Stimulated activated CD8-positive, alpha-beta memory T cell treated with anti-CD3 and anti-CD28 coated beads, Interleukin-12 subunit alpha, Interleukin-12 subunit beta, amount 100 ng/mL, for 1 hour (primary cell): ENCODE measurements at places on chromosomes 12 and 14.

DNA sequence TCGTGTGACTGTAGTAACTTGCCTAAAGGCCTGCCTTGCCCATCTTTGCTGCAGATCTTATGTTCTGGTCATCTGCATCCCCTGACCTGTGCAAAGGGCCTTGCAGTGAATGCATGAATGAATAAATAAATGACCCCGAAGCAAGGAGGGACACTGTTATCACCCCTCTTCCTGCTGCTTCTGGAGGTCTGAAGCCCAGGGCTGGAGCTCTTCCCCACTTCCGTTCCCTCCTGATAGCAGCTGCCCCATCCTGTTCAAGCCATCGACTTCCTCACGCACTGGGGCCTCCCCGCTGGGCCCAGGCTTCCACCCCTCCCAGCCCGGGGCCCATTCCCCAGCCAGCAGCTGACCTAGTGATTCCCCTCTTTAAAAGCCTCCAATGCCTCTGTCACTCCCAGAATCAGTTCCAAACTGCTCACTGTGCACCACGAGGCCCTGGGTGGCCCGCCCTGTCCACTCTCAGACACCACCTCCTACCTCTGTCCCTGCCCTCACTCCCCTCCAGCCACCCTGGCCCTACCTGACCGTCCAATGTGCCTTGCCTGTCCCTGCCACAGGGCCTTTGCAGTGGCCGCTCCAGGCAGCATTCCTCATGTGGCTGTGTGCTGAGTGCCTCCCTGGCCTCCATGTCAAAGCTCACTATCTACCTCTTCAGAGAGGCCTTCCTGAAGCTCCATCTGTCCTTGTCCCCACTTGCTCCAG lies 78.6 kb downstream of the SCARB1 start:
- no peak for DNase-seq

DNA sequence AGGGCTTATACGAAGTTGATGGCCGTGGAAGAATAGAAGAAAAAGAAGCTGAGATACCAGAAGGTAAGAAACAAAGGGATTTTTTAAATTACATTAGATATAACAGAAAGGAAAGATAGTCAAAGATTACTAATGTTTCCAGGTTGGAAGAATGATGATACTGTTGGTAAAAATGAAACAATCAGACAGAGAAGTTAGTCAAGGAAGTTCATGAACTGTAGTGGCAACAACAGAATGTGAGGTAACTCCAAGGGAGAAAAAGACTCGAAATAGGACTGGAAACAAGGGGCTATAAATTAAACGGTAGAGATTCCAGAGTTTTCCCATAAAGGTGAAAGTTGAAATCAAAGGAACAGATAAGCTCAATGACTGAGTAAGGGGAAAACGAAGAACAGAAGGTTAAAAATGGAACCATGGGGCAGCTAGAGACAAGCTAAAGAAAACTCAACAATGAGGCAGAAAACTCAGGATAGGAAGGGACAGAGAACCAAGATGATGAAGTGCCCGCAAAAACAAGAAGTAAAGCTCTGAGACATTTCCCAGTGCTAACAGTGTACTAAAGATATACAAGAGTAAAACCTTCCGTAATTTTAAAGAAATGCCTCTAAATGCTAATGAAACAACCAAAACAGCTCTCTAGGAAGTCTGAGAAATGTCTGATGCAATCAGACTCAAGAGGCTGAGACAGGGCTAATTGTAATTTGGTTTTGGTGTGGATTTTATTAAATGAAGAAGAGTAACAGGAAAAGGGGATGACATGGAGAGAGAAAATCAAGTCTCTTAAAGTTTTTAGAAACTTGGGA lies 70.0 kb downstream of the PPP2R5E start:
- DNase-seq: no peak

- DNase-seq: no peak
Measured at GRCh38 chr12:47547077-47547476, 158.8 kb downstream of the RPAP3 start.

GRCh38 chr12:132788375-132789098 lies 26.9 kb upstream of the ANKLE2 start:
- no peak for DNase-seq

GRCh38 chr12:121334513-121335343 lies 17.5 kb downstream of the ANAPC5 start:
- no peak for DNase-seq

DNA sequence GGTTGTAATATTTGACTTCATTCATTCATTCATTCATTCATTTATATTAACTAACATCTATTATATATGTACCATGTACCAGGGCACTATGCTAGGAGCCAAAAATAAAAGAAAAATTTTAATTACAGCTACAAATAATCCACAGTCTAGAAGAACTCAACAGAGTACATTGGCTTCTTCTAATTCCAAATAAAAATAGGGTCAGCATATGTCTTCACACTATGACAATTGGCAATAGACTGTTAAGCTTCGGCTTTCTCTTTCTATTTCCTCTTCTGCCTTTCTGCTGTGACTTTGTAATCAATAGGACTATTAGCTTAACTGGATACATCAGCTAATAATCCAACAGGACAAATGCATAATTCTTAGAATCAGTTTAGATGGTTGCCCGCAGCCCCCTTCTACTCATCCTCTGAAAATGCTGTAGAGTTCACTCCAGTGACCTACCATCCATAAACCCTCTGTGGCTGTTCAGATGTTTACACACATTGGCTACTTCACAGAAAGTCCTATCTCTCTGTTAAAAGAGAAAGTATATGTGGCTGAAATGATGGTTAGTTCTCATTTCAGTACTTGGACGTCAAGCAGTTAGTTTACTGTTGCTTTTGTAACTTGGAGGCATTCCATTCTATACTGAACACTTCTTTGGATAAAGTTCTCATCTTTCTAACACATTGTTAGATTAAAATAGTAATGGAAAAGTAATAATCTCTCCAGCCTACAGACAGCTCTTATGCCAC lies 445.5 kb upstream of the GARIN6 start:
- no peak for DNase-seq

DNA sequence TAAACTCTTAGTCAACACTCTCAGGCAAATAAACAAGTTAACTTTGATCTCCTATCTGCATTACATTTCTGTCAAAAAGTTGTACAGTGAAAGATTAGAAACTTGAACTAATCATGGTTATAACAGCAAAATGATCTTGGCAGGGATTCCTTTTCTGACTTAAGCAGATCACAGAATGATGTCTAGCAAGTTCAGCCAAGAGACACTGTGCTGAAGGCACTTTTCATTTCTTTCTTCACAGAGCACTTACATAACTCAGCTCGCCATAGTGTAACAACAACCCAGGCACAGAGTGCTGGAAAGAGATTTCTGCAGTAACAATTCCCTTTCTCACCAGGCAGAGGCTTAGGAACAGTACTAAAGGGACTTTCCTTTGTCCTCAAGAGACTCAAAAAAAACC lies 19.6 kb upstream of the CSRP2 start:
- DNase-seq: no peak

DNA sequence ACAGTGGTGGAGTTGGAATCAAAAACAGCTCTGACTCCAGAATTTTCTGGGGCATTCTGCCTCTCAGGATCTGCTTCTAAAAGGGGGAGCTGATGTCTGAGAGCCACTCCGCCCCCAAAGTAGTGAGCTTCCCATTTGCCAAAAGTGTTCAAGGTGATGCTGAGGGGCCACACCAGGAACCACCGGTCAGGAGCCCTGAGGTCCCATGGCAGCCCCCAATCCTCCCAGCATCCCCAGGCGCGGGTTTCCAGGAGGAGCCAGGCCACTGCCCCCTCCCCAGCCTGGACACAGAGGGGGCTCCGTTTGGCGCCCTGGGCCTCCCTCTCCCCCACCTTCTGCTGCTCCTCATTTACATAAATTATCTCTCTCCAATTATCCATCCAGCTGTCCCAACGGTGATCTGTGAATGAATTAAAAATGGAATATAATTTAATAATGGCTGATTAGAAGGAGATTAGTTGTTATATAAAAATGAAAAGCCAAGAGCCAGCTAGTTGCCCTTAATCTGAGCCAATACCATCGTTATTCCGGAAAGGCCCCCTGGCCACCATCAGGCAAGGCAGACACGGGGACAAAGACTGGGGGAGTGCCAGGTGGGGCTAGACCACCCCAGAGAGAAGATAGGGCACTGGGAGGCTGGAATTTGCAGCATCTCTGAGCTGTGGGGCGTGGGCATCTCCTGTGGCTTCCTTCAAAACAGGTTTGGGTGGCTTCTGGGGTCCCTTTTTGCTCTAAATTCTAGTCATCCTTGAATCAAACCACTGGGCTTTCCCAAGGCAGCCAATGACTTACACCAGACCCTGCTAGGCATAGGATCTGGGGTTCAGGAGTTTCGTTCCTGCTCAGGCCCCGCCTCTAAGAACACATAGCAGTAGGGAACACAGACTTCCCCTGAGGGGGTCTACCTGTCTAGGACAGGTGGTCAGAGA lies 19.7 kb upstream of the VSX2 start:
- DNase-seq: no peak

DNA sequence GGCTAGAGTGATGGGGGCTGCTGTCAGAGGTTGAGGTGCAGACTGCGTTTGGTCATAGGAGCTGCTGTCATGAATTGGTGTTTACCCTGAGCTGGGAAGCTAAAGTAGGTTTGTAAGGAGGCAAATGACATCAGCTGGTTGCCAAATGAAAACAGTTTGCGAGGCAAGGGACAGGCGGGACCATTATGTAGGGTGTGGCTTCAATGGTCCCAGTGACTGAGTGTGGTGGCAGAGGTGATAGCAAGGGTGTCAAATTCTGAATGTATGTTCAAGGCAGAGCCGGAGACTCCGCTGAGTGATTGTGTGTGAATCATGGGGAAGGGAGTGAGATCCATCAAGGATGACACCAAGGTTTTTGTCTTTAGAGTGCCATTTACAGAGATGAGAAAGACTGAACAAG lies 359.5 kb downstream of the VRK1 start:
- no peak for DNase-seq

DNA sequence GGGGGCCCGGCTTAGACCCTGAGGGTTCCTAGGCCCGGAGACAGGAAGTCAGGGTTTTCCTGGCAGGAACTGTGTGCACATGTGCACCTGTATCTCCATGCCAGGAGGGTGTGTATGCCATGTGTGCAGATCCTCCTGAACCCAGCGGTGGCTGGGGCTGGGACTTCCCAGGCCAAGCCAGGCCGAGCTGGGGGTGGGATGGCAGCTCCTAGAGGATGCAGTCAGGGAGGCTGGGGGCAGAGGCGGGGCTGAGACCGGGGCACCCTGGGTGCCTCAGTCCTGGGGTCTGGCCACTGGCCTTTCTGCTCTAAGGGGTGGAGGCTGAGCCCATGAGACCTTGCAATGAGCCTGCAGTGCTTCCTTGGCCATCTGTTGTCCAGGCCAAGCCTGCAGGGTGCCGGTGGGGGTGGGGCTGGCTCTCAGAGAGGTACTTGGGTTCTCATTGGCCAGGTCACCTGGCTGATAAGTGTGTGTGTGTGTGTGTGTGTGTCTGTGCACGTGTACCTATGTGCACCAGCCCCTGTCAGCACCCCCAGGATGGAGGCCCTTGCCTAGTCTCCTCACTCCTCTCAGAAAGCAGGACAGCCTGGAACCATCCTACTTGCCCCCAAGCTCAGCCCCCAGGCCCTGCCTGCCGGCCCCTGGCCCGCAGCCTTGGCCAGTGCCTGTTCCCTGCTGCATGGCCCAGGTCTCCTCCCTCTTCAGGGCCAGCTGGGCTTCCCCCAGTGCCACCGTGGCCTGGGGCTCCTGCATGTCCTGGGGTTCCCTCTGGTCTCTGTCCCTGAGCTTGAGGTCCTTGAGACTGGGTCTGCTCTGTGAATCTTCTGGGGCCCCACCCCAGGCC lies 10.6 kb upstream of the TNFAIP2 start:
- no peak for DNase-seq
